T-helper 2 cell treated with Interferon-gamma antibody and Interleukin-4, amounts not matched to agents 5 μg/mL and 100 μg/mL, for 36 hours (primary cell): ENCODE measurements at places on chromosomes 7 and 10.

DNA sequence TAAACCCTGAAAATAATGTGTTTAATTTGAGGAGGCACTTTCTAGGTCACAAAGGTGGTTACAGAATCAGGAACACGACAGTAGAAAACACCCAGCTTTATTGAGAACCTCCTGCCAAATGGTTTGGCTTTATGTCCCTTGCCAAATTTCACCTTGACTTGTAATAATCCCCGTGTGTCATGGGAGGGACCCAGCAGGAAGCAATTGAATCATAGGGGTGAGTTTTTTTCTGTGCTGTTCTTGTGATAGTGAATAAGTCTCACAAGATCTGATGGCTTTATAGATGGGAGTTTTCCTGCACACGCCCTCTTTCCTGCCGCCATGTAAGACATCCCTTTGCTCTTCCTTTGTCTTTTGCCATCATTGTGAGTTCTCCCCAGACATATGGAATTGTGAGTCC is 193.8 kb upstream of the KLF6 start:
- DNase-seq: no peak

DNA sequence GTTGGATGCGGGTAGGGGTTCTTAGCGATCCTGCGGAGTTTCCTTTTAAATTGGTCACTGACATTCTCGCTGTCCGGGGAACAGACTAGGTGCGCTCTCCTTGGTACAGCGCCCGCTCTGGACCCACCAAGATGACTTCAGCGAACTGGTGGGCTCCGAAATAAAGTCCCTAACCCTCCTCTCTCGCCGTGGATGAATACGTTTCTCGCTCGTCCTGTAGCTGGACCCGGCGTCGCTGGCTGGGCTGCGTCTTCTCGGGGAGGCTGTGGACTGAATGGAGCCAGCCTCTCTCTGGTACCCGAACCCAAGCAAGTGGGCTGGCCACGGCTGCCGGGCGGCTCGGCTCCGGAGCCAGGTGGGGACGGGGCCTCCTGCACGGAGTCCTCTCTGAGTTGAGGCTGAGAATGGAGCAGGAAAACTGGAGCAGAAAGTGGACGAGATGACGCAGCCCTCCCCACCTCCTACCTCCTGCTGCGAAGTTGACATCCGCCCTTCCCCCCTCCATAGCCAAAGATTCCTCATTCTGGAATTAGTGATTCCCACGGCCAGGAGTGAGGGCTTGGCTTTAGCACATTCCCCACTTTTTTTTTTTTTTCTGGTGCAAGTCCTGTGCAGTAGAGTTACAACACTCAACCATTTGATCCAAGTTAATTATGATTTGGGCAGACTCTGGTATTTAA is 1.5 kb downstream of the UNC5B start:
- no peak for DNase-seq

DNA sequence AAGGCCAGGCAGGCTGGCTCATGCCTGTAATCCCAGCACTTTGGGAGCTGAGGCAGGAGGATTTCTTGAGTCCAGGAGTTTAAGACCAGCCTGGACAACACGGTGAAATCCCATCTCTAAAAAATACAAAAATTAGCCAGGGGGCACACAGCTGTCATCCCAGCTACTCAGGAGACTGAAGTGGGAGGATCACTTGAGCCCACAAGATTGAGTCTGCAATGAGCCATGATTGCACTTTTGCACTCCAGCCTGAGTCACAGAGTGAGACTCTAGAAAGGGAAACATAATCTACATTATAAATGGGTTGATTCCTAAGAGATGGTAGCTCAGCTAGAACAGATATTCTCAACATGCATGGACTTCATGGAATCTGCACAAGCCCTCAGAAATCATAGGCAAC is 6.3 kb upstream of the LIPF start:
- no peak for DNase-seq

- DNase-seq: no peak
Measured at GRCh38 chr7:25859412-25860274, 292.4 kb upstream of the NFE2L3 start.

DNA sequence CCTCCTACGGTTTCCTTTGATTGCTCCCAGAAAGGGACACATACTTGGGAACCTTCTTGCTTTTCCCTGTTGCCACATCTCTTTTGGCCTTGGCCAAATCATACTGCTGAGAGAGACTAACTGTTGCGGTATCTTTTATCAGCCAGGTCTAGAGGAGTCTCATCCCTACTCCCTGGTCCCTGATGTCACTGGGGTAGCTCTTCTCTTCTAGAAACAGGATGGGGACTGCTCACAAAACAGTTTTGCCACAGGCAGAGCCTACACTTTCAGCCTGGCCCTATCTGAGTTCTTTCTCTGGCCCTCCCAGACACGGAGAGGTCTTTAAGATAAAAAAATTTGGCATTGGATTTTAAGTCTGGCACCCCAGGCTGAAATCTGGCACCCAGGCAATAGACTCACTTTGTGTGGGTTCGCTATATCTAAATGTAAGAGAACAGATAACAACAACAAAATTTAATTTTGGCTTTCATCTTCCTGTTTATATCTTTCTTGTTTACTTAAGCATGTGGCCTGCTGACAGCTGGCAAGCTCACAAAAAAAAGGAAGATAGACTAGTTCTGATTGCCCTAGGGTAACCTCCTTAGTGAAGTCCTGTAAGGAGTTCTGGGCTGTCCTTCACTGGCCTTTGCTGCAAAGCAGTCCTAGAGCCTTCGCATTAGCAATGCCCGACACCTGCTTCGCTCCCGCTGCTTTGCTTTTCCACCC is 228.3 kb upstream of the NPVF start:
- no peak for DNase-seq
